Endodermal cell (in vitro differentiated cells): ENCODE measurements at places on chromosomes 4 and X. TPM values are rescaled to one million over a fixed set of nuclear protein-coding genes. Genes with fewer than 3 reads are reported as not detected.

- H3K4me3 ChIP-seq, result no peak overlapping the region
- H3K27ac ChIP-seq, result no peak overlapping the region
- H3K27me3 ChIP-seq, result no peaks in the 10 kb centered on the region
- no peaks in the 10 kb centered on the region for H3K36me3 ChIP-seq
- no peaks in the 10 kb centered on the region for H3K4me1 ChIP-seq
These were observed 8.8 kb upstream of the IDS start for GRCh38 chrX:149513825-149514428.

- H3K4me3 ChIP-seq, result no peak overlapping the region
- no peaks in the 10 kb centered on the region for H3K27me3 ChIP-seq
- H3K4me1 ChIP-seq, result no peaks in the 10 kb centered on the region
- no peak overlapping the region for H3K27ac ChIP-seq
- no peak for DNase-seq
- no peaks in the 10 kb centered on the region for H3K36me3 ChIP-seq
These were observed 35.1 kb downstream of the ATG4A start for GRCh38 chrX:108126661-108127060.

DNA sequence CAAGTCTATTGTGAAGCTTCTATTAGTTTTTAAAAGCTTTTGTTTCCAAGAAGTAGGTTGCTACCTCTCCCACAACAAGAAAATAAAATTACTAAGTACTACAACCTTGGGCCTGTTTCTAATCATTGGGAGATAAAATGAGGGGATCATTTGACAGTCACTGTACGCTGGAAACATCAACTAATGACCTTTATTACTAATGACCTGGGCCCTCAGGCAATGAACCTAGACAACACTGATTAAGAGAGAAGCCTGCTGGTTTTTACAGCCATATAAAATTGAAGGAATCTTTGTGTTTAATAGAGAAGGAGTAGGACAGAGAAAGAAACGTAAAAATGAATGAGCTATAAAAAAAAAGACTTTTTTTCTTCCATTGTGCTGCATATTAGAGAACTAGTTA is 1000.9 kb downstream of the STPG2 start:
- no peaks in the 10 kb centered on the region for H3K27me3 ChIP-seq
- H3K4me3 ChIP-seq, result peak overlapping the region; percentile 43
- H3K4me1 ChIP-seq, result no peaks in the 10 kb centered on the region

DNA sequence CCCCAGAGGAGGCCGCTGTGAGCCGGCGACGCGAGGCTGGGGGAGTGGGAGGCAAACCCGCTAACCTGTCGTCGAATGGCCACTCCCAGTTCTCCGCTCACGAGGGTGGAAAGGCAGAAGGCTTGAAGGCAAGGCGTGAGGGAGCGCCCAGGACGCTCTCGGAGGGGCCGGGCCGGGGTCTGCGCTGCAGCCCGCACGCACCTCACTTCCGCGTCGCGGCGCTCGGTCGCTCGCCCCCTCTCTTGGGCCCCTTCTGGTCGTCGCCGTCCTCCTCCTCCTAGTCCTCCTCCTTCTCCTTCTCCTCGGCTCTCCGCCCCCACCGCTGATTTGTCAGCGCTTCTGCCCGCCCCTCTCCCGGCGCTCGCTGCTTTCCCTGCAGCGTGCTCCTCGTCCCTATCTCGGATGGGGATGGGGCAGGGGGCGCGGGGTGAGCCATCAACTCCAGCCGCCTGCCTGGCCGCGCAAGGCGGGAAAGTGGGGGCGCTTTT is at the start of gene SNCA:
Gene SNCA, minus strand, starts transcription at position 265 of the 488 bp plus-strand sequence. CDS start 1,494 bp downstream, outside the sequence.
- DNase-seq, result peak; percentile 95
- no peaks in the 10 kb centered on the region for H3K4me1 ChIP-seq
- peak within 1 kb of the TSS; percentile 84 for H3K4me3 ChIP-seq
- peak within 1 kb of the TSS; percentile 54 for H3K27ac ChIP-seq

- no peaks in the 10 kb centered on the region for H3K36me3 ChIP-seq
- H3K4me3 ChIP-seq, result no peak overlapping the region
- H3K4me1 ChIP-seq, result no peaks in the 10 kb centered on the region
- no peak for DNase-seq
- H3K27ac ChIP-seq, result no peak overlapping the region
- no peaks in the 10 kb centered on the region for H3K27me3 ChIP-seq
These were observed 152.3 kb downstream of the AMELX start for GRCh38 chrX:11445540-11445939.

DNA sequence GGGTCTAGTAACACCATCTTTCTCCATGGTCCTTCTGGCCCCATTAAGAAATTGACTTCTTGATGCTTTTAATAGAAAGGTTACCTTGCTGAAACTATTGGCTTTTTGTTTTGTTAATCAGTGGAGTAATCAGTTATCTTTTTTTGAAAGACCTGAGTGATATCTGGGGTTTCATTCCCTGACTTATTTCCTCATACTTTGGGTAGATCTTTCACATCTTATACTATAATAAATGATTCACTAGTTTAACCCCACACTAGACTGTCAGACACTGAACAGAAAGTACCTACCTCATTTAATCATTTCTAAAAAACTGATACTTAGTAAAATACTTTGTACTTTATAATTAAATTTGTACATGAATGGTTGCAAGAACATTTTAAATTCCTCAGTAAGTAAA is 1021.1 kb downstream of the STIM2 start:
- DNase-seq, result no peak
- H3K27ac ChIP-seq, result no peak overlapping the region
- H3K4me3 ChIP-seq, result no peak overlapping the region

HPSE gene
- total RNA-seq, result 1.7 to 2.7 TPM (median 1.7 TPM) in 3 replicates
